ENCODE measurements at places on chromosomes 5 and 9. TPM values are rescaled to one million over a fixed set of nuclear protein-coding genes. Genes with fewer than 3 reads are reported as not detected.

- DNase-seq = no peak
Observed at GRCh38 chr5:130541617-130542221, 623.3 kb downstream of the HINT1 start.

The PDGFRB gene
- total RNA-seq = 97.8 TPM

The OGN gene
- 154 TPM for total RNA-seq

- no peak for DNase-seq
Observed at GRCh38 chr5:142969624-142970439, 199.7 kb downstream of the ARHGAP26 start.

DNA sequence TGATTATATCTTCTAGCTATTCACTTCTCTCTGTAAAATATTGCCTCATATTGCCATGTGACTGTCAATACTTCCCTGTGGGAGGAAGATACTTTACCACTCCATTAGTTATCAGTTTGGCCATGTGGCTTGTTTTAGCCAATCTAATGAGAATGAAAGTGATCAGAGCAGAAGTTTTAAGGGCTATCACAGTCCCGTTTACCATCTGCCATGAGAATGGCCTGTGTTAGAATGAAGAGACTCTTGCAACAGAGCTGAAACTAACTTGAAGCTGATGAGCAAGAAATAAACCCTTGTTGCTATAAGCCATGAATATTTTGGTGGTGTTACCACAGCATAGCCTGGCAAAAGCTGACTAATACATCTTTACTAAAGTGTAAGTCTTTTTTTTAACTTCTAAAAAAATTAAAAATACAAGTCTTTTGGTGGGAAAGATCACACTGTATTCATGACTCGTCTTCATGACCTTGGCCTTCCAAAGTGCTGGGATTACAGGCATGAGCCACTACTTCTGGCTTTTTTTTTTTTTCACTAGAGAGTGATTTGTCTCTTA lies 68.0 kb upstream of the CTNNA1 start:
- no peak for DNase-seq

DNA sequence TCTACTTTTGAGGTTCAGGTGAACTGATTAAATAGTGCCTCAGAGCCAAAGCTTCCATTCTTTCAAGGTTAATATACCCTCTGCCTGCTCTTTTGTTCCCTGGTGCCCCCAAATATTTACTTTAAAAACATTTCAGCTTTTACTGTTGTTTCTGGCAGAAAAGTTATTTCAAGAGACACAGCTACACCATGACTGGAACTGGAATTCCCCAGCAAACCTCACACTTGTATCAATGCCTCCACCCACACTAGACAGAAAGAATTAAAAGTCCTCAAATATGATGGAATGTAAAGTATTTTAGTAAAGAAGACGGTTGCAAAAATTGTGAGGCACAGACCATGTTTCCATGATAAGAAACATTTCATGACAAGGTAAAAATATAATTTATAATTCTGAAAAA lies 720.2 kb upstream of the TYRP1 start:
- no peak for DNase-seq
